ENCODE measurements at places on chromosomes 3 and 15.

DNA sequence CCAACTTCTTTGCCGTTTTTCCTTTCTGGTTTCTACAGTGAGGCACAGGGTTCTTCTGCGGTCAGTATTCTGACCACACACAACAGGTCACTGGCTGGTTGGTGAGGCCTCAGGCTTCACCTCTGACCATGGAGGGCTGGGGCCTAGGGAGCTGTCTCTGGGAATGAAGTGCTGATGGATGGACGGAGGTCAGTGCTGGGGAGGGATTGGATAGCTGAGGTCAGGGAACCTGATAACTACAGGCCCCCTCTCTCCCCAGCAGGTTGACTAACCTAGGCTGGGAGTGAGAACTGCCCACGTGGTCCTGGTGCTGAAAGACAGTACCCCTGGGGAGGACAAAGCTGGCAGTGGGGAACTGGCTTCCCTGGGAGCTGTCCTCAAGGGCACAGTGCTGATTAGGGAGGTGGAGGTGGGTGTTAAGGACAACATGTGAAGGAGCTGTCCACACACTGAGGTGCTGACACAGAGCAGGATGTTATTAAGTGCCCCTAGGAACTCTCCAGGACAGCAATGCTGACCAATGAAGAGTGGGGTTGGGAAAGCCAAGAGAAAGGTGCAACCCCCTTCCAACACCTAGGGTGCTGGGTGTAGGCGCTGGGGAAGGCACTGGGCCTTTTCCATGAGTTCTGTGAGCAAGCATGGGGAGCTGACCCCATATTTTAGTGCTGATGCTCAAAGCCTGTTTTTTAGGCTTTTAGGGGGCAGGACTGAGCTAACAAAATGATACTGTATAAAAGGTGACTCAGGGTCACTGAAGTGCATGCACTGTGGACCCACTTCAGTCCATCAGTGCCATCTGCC, 45.2 kb downstream of the ATP2B2 start:
- peak; percentile 14 for DNase-seq

DNA sequence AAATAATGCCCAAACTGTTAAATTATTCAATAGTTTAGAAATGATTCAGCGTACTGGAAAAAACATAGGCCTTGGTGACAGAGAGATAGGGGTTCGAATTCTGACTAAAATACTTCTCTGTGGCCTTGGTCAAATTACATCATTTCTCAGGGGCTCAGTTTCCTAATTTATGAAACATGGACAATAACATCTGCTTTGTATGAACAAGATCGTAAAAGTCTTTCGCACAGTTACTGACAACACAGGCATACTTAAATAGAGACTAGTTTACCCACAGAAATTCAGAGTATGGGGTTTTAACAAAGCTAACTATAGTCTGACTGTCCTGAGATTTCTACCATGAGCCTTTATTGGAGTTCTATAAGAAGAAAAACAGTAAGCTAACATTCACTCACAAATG, 440.4 kb downstream of the FHIT start:
- DNase-seq = no peak

GRCh38 chr3:17730318-17730967, 12.0 kb downstream of the TBC1D5 start:
- DNase-seq = no peak

- DNase-seq = no peak
Observed at GRCh38 chr15:83610132-83610531, 43.8 kb upstream of the ADAMTSL3 start.

DNA sequence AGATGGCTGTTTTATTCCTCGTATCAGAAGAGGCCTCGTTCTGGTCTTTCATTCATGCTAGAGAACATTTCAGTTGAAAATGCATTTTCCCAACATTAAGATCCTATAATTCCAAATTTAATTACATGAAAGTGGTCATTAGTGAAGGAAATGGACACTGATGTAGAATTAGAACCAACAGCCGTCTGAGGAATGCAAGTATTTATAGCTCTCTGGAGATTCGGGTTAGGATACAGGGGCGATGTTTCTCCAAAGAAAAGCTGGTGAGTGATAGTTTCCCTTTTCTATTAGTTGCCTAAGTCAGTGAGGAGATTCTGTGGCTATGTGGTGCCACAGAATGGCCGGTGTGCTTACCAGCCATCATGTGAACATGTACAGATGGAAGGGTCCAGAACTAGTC, 109.0 kb upstream of the IL12A start:
- no peak for DNase-seq

DNA sequence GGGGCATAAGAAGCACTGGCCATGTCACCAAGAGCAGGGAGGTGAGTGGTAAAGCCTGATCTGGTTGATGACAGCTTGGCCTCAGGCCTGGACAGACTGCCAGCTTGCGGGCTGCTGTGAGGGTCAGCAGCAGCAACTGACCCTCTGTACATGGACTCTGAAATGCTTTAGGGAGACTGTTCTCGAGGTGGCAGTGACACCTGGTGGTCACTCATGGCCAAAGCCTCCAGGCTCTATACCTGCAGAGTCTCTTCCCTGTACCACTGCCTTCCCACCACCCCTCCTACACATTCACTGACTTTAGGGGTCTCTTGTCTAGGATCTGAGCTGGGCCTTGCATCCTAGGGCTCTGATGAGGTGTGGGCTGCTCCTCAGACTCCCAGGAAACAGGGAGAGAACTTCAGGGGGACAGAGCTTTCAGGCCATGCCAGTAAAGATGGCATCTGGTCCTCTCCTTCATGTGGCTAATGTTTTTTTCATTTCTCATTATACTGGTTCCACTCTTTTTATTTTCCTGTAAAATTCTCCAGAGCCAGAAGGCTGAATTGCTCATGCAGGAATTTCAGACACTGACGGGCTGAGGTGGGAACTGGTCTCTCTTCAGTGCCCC, 17.2 kb upstream of the TIMP4 start:
- DNase-seq = no peak

DNA sequence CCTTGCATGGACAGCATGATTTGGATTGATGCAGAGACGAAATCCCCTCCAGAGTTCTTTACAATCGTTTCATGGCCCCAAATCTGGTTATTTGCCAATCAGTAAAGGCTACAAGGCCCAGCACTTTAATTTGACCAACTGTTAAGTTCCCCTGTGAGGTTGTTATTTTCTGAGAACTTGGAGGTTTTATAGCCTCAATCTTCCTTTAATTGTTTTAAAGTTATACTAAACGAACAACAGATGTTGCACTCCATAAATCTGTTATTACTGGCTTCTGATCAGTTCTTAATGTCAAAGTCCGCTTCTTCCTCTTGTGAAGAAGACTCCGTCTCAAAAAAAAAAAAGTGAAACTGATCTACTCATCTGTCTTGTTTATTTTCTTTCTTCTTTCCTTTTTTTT, 30.8 kb downstream of the LARP6 start:
- DNase-seq = no peak
